CD4-positive, alpha-beta memory T cell (primary cell): ENCODE measurements at places on chromosomes 12 and 14. TPM values are rescaled to one million over a fixed set of nuclear protein-coding genes. Genes with fewer than 3 reads are reported as not detected.

DNA sequence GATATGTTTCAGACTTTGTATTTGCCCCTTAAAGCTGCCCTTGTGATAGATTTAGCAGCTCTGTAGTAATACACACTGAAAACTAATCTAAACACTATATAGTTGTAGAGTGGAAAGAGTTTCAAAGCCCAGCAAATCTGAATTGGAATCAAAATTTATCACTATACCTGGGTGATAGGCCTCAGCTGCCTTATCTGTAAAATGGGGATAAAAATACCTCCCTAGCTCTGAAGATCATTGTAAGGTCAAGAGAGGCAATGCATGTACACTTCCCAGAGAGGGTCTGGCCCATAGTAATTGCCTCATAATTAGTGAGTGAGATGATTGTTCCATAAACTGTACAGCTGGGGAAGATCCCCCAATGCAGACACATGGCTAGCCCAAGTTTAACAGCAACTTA lies 103.6 kb downstream of the IGF1 start:
- no peak for DNase-seq
- H3K27ac ChIP-seq, result no peak overlapping the region
- no peaks in the 10 kb centered on the region for H3K4me1 ChIP-seq
- no peaks in the 10 kb centered on the region for H3K27me3 ChIP-seq
- H3K36me3 ChIP-seq, result no peaks in the 10 kb centered on the region

DENND5B gene
- not detected for total RNA-seq

DNA sequence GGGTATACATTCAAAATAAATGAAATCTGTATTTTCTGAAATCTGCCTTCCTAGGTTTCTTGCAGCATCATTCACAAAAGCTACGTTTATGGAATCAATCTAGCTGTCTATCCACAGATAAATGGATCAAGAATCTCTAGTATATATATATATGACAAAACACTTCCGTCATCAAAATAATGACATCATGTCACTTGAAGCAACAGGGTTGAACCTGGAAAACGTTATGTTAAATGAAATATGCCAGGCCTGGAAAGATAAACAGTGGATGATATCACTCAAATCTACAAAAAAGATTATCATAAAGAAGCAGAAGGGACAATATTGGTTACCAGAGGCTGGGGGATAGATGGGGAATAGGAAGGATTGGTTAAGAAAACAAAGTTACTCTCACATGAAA lies 28.6 kb downstream of the ASCL4 start:
- no peaks in the 10 kb centered on the region for H3K36me3 ChIP-seq
- no peak for DNase-seq
- no peaks in the 10 kb centered on the region for H3K27me3 ChIP-seq
- no peak overlapping the region for H3K4me3 ChIP-seq
- no peaks in the 10 kb centered on the region for H3K4me1 ChIP-seq

SPX gene
- total RNA-seq, result 0.78 TPM

GRCh38 chr12:14892726-14893505 lies 7.3 kb upstream of the MGP start:
- no peaks in the 10 kb centered on the region for H3K4me1 ChIP-seq
- H3K27ac ChIP-seq, result no peak overlapping the region

GRCh38 chr14:53217316-53217994 lies 64.3 kb upstream of the DDHD1 start:
- no peaks in the 10 kb centered on the region for H3K27me3 ChIP-seq
- peaks cover 4% of the 10 kb centered on the region for H3K4me1 ChIP-seq
- peak; percentile 77 for DNase-seq
- no peaks in the 10 kb centered on the region for H3K36me3 ChIP-seq
- H3K4me3 ChIP-seq, result peak overlapping the region; percentile 32
- H3K27ac ChIP-seq, result peak overlapping the region; percentile 40

TAS2R8 gene
- not detected for total RNA-seq

DNA sequence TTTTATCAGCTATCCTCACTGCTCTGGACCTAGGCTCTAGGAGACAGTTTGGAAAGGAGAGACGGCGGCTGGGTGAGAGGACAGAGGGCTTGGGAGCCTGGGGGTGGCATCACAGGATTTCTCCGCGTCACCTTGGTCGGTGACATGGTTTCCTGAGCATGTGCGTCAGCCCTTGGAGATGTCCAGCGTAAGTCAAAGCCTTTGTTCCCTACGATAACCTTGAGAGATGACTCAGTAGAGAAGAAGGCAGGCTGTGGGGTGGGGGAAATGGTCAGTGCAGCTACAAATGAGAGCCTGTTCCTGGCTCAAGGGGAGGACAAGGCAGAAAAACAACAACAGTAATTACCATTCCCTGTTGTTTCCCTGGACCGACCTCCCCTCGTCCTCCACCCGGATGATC lies 90.2 kb upstream of the TBX3 start:
- no peak for DNase-seq
- H3K4me3 ChIP-seq, result no peak overlapping the region
- no peak overlapping the region for H3K27ac ChIP-seq
- H3K4me1 ChIP-seq, result no peaks in the 10 kb centered on the region

TAS2R9 gene
- not detected for total RNA-seq

DNA sequence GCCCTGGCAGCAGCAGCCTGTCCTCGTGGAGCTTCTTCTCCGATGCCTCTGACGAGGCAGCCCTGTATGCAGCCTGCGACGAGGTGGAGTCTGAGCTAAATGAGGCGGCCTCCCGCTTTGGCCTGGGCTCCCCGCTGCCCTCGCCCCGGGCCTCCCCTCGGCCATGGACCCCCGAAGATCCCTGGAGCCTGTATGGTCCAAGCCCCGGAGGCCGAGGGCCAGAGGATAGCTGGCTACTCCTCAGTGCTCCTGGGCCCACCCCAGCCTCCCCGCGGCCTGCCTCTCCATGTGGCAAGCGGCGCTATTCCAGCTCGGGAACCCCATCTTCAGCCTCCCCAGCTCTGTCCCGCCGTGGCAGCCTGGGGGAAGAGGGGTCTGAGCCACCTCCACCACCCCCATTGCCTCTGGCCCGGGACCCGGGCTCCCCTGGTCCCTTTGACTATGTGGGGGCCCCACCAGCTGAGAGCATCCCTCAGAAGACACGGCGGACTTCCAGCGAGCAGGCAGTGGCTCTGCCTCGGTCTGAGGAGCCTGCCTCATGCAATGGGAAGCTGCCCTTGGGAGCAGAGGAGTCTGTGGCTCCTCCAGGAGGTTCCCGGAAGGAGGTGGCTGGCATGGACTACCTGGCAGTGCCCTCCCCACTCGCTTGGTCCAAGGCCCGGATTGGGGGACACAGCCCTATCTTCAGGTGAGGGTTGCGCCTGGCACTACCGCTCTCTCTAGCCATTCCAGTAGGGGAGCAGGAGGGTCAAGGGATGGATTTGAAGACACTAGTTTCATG lies 2.1 kb downstream of the NFATC4 start:
- no peak overlapping the region for H3K27ac ChIP-seq
- H3K36me3 ChIP-seq, result no peaks in the 10 kb centered on the region
- H3K4me1 ChIP-seq, result peaks cover 33% of the 10 kb centered on the region
- peaks cover 25% of the 10 kb centered on the region for H3K27me3 ChIP-seq
- H3K4me3 ChIP-seq, result no peak overlapping the region
- DNase-seq, result no peak

- no peak overlapping the region for H3K27ac ChIP-seq
- H3K4me1 ChIP-seq, result no peaks in the 10 kb centered on the region
- DNase-seq, result no peak
- no peak overlapping the region for H3K4me3 ChIP-seq
These were observed 12.5 kb upstream of the CLEC4E start for GRCh38 chr12:8553088-8553627.

PZP gene
- not detected for total RNA-seq

DNA sequence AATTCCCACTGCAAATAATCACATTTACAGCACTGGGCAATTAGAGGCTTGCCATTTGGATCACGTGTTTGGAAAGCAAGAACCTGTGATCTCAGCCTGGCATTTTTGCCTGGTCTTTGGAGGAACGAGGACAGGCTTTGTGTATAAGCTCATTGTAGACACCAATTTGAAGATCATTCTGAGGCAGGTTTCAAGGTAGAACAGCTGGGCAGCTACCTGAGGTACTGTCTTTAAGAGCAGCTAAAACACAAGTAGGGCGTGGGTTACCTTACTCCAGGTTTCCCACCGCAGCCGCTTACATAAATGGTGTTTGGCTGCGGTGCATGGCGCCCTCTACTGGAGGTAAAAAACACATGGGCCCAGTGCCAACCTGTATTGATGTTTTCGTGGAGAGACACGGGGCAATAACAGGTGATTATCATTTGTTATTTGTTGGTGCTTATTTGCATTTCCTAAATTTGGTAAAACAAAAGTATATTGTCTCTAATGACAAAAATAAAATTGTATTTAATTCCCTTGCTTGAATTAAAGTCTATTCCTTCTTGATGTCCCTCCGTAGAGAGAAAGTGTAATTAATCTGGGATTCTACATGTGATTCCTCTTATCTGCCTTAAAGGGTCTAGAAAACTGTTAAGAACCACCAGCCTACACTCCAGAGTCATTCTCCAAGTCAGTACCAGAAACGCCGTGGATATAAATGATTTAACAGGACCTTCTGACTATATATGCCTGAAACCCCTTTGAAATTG lies 69.7 kb downstream of the SVOP start:
- no peaks in the 10 kb centered on the region for H3K36me3 ChIP-seq
- H3K4me1 ChIP-seq, result peaks cover 7% of the 10 kb centered on the region
- DNase-seq, result peak; percentile 76
- no peak overlapping the region for H3K27ac ChIP-seq

DNA sequence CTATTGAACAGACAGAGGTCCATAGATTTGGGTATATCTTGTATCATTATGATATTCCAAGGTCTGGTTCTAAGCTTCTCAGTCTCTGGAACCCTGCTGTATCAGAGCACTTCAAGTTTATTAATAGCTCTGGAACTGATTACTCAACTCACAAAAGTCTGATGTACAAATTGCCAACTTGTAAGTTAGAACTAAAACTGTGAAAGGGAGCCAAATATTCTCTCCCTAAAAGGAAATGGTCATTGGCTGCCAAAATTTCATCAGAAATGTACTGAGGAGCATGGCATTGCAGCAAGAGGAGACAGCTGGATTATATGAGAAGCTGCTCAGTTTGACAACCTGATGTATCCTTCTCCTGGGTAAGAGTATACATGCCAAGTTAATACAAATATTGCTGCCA lies 828.8 kb upstream of the SEL1L start:
- no peaks in the 10 kb centered on the region for H3K27me3 ChIP-seq
- no peaks in the 10 kb centered on the region for H3K36me3 ChIP-seq
- H3K4me1 ChIP-seq, result no peaks in the 10 kb centered on the region
- H3K27ac ChIP-seq, result no peak overlapping the region
- DNase-seq, result no peak
- no peak overlapping the region for H3K4me3 ChIP-seq

DNA sequence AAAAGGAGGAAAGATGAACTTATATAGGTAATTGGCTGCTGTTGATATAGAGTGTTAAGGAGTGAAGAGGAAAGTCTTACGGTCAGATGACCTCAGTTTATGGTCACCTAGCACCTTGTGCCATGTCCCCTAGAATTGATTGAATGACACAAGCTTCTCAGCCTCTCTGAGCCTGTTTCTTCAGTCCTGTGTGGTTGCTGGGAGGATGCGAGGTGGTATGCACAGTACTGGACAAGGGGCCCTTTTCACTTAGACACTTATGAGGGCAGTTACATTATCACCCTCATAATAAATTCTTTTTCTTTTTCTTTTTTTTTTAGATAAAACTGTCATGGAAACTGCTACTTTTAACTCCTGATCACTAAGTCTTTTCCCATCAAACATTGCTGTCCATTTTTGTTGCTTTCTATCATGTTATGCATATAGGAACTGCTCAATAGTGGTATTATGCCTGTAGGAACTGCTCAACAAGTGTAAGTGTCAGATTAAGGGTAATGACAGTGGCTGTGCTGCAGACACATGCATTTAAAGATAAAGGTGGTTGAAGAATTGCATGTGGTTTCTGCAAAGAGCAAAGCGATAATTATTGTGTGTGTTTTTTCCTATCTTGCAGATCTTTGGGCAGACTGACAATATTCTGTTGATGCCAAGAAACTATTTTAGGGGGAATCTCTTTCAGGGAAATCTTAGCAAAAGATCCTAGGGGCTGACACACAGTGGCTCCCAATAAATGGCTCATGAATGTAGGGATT lies 11.6 kb downstream of the ANO6 start:
- H3K4me1 ChIP-seq, result peaks cover 7% of the 10 kb centered on the region
- H3K27me3 ChIP-seq, result no peaks in the 10 kb centered on the region
- no peak overlapping the region for H3K27ac ChIP-seq
- no peak overlapping the region for H3K4me3 ChIP-seq

- H3K4me1 ChIP-seq, result peaks cover 28% of the 10 kb centered on the region
- no peaks in the 10 kb centered on the region for H3K36me3 ChIP-seq
- peak; percentile 35 for DNase-seq
- peak overlapping the region; percentile 90 for H3K27ac ChIP-seq
- no peak overlapping the region for H3K4me3 ChIP-seq
These were observed 2.0 kb downstream of the EEA1 start for GRCh38 chr12:92927055-92927435.

DNA sequence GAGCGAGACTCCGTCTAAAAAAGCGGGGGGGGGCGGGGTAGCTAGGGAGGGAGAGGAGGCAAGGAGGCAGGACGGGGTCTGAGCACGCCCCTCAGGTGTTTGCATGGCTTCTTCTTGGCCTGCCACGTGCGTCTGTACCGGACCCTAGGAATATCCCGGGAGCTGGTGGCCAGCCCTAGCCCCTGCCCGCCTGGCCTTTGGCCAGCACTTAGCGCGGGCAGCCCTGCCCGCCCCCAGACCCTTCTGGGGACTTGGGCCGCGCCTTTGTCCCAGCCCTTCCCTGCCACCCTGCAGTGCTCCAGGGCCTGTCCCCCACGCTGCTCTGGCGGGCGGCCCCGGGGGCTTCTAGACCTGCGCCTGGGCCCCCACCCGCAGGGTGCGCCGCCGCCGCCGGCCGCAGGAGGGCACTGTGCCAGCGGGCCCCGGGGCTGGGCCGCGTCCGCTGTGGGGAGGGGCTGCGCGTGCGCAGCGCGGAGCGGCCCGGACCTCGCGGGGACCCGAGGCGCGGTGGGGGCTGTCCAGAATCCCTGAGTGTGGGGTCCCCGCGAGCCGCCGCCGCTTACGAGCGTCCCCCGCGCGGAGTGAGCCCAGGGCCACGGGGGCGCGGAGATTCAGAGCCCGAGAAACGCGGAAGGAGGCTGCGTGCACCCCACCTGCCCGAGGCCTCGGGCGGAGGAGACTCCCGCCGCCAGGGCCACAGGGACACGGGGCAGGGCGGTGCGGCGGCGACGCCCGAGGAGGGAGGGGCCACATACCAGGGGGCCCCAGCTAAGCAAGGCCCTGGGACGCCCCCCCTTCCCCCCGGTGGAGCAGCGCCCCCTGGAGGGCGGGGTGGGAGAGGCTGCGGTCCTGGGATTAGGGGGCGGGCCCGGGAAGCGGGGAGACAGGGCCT lies 21.0 kb downstream of the SLC25A29 start:
- peak overlapping the region; percentile 83 for H3K27ac ChIP-seq
- peaks cover 3% of the 10 kb centered on the region for H3K36me3 ChIP-seq
- peak; percentile 79 for DNase-seq

PTPRQ gene
- not detected for total RNA-seq

SLCO1C1 gene
- not detected for total RNA-seq

GRCh38 chr12:3341594-3341993 lies 149.4 kb upstream of the PRMT8 start:
- no peaks in the 10 kb centered on the region for H3K4me1 ChIP-seq
- no peak for DNase-seq
- no peaks in the 10 kb centered on the region for H3K36me3 ChIP-seq
- H3K27me3 ChIP-seq, result no peaks in the 10 kb centered on the region
- H3K27ac ChIP-seq, result no peak overlapping the region
- no peak overlapping the region for H3K4me3 ChIP-seq

- no peaks in the 10 kb centered on the region for H3K36me3 ChIP-seq
- H3K4me1 ChIP-seq, result no peaks in the 10 kb centered on the region
- no peak overlapping the region for H3K27ac ChIP-seq
- no peaks in the 10 kb centered on the region for H3K27me3 ChIP-seq
- H3K4me3 ChIP-seq, result no peak overlapping the region
- DNase-seq, result no peak
These were observed 19.3 kb downstream of the SLC35F4 start for GRCh38 chr14:57846596-57846995.

GRCh38 chr12:43348221-43348620 lies 203.8 kb downstream of the ADAMTS20 start:
- no peak for DNase-seq
- no peak overlapping the region for H3K27ac ChIP-seq
- H3K4me3 ChIP-seq, result no peak overlapping the region
- H3K27me3 ChIP-seq, result no peaks in the 10 kb centered on the region
